ENCODE measurements at places on chromosomes 1 and 21. TPM values are rescaled to one million over a fixed set of nuclear protein-coding genes. Genes with fewer than 3 reads are reported as not detected.

Gene RGS7
- 0.42 TPM for total RNA-seq

Gene RGS13
- 3.4 TPM for total RNA-seq

Gene OPRD1
- 0.05 TPM for total RNA-seq

Gene SPRR5
- total RNA-seq = not detected

Gene FPGT
- total RNA-seq = 55.5 TPM

Gene ADCY10
- total RNA-seq = 0.37 TPM

Gene NPR1
- total RNA-seq = 9.5 TPM

Gene PDZK1IP1
- total RNA-seq = not detected

Gene LCE1B
- total RNA-seq = not detected

Gene GIPC2
- total RNA-seq = 4.4 TPM

Gene FAM151A
- not detected for total RNA-seq

Gene ATP1A2
- 13.2 TPM for total RNA-seq

Gene SEMA4A
- total RNA-seq = 7.3 TPM

Gene CDK18
- total RNA-seq = 3.5 TPM

Gene ATAD3A
- 7.1 TPM for total RNA-seq

Gene OLFML3
- 206 TPM for total RNA-seq

Gene LMOD1
- 71.7 TPM for total RNA-seq

Gene AVPR1B
- total RNA-seq = not detected

Gene TMEM61
- total RNA-seq = not detected

Gene TMEM200B
- 20.4 TPM for total RNA-seq

Gene CNIH3
- 5.8 TPM for total RNA-seq

Gene SEC16B
- total RNA-seq = 8.6 TPM

Gene CR1L
- total RNA-seq = 1.7 TPM

Gene HFM1
- 27.5 TPM for total RNA-seq

Gene PLA2G2A
- 0.48 TPM for total RNA-seq

Gene CRNN
- total RNA-seq = not detected

Gene KIF17
- 2.0 TPM for total RNA-seq

Gene FAM20B
- total RNA-seq = 37.6 TPM

Gene SH2D5
- total RNA-seq = not detected

Gene OR10Z1
- not detected for total RNA-seq

Gene VSIG8
- total RNA-seq = not detected

Gene CD34
- 42.5 TPM for total RNA-seq

Gene HSD3B1
- not detected for total RNA-seq

Gene OR10J1
- total RNA-seq = not detected

Gene IFI44L
- total RNA-seq = 40.6 TPM

Gene MATN1
- total RNA-seq = 0.85 TPM

Gene ALG14
- 4.4 TPM for total RNA-seq

Gene HES3
- total RNA-seq = not detected

Gene PCP4
- total RNA-seq = 14.2 TPM

Gene LEPROT
- 85.0 TPM for total RNA-seq

Gene KCNA3
- 3.1 TPM for total RNA-seq

Gene GPR157
- 53.5 TPM for total RNA-seq

Gene SPATA45
- total RNA-seq = not detected

Gene YTHDF2
- total RNA-seq = 54.9 TPM

Gene RGS1
- total RNA-seq = 51.2 TPM

Gene AMY1B
- not detected for total RNA-seq

Gene SPRR2A
- total RNA-seq = not detected

Gene MANEAL
- 3.3 TPM for total RNA-seq

Gene CD1E
- total RNA-seq = 0.69 TPM

Gene BEND5
- total RNA-seq = 10.3 TPM

Gene NTRK1
- total RNA-seq = 0.37 TPM

Gene TRMT1L
- total RNA-seq = 33.1 TPM

Gene BCL2L15
- total RNA-seq = 0.90 TPM

Gene SPATA46
- total RNA-seq = not detected

Gene E2F2
- total RNA-seq = 2.9 TPM

Gene NFIA
- 105 TPM for total RNA-seq

Gene ERICH3
- total RNA-seq = 0.79 TPM

Gene PGLYRP4
- not detected for total RNA-seq

Gene TIE1
- total RNA-seq = 38.5 TPM
